ENCODE measurements at places on chromosomes 16 and 17. TPM values are rescaled to one million over a fixed set of nuclear protein-coding genes. Genes with fewer than 3 reads are reported as not detected.

Gene CBX1
- 32.3 TPM for total RNA-seq

DNA sequence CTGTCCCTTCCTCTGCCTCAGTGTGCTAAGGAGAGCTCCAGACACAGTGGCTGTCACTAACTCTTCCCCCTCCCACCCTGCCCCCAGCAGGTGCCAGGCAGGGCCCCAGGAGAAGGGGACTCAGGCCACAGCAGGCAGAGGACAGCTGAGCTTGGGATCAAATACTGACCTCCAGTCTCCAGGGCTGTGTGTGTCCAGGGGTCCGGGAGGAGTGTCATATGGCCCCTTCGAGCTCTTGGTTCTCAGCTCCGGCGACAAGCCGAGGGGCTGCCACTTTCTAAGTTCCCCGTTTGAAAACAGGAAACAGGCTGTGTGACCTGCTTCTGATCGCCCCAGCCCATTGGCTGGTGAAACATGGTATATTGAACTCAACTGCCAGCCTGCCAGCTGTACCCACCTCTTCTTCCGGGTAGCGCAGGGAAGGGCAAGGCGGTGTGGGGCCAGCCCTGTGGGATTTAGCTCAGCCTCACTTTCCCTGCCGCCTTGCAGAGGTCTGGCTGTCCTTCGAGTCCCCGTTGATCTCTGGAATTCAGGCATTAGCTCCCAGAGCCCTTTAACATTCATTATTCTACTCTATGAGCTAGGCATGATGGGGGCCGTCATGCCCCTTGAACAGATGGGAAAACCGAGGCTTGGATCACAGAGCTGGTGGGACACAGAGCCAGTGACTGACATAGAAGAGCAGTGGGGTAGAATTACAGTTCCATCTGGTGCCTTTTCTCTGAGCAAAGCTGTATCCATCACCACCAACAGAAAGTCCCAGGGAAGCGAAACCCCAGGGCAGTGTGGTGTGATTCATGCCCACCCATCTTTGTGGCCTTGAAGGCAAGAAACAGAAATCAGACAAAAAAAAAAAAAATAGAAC lies at the start of gene SNX20:
Gene SNX20, minus strand, starts transcription at position 292 of the 865 bp plus-strand sequence. CDS start 3,786 bp downstream, outside the sequence.
- peak within 1 kb of the TSS; percentile 56 for H3K27ac ChIP-seq
- no peaks in the 10 kb centered on the region for H3K36me3 ChIP-seq
- peak; percentile 46 for DNase-seq
- H3K4me3 ChIP-seq: peak within 1 kb of the TSS; percentile 28

DNA sequence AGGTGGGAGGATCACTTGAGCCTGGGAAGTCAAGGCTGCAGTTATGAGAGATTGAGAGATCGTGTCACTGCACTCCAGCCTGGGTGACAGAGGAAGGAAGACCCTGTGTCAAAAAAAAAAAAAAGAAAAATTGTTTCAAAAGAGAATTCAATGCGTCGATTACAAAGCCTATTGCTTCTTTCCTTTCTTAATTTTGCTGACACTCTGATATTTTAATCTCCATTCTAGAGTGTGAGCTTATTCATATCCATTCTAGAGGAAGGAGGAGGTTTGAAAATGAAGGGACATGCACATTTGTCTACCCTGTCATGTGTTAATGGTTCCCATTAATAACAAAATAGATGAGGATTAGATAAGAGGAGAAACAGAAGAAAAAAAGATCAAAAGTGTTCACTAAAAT lies 63.1 kb downstream of the PCTP start:
- no peaks in the 10 kb centered on the region for H3K4me1 ChIP-seq
- no peak for DNase-seq
- no peaks in the 10 kb centered on the region for H3K27me3 ChIP-seq
- H3K27ac ChIP-seq: no peak overlapping the region
- no peak overlapping the region for H3K4me3 ChIP-seq

DNA sequence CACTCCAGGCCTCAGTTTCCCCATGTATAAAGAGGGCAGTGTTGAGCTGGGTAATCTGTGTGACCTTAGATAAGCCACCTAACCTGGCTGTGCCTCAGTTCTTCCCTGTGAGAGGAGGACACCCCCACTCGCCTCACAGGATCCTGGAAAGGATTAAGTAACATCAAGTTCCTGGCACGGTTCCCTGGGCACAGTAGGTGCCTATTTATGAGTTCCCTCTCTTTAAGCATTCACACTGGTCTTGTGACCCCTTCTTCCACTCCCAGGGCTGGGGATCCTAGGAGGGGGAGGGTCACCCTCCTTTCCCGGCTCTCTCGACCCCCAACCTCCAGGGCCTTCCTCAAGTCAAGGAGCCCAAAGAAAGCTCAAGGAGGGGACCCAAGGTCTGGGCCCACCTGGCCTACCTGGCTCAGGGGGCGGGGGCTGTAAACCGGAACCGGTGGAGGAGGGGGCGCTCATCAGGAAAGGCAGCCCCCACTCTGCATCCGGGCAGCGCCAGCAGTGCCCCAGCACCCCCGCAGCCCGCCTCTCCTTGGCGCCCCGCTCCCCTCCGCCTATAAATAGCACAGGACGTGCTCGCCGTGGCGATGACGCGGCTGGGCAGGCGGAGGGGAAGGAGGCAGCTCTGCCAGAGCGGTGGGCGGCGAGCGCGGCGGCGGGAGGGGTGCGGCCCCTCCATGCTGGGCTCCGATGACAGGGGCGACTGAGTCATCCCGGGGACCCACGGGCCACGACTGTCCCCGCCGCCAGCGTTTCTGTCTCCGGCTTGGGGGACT lies 9.4 kb downstream of the RPL19 start:
- H3K36me3 ChIP-seq: peaks cover 3% of the 10 kb centered on the region
- peak overlapping the region; percentile 34 for H3K4me3 ChIP-seq
- peak; percentile 57 for DNase-seq
- peaks cover 15% of the 10 kb centered on the region for H3K4me1 ChIP-seq
- H3K27ac ChIP-seq: no peak overlapping the region
- H3K27me3 ChIP-seq: no peaks in the 10 kb centered on the region

- no peaks in the 10 kb centered on the region for H3K4me1 ChIP-seq
- H3K4me3 ChIP-seq: no peak overlapping the region
- no peak for DNase-seq
- H3K27me3 ChIP-seq: no peaks in the 10 kb centered on the region
- H3K36me3 ChIP-seq: no peaks in the 10 kb centered on the region
Observed at GRCh38 chr17:13777003-13777402, 175.3 kb upstream of the HS3ST3A1 start.

Gene OR1A1
- total RNA-seq: not detected

GRCh38 chr16:22373662-22374310 lies 633 bp downstream of the CDR2 start:
- no peaks in the 10 kb centered on the region for H3K36me3 ChIP-seq
- peaks cover 14% of the 10 kb centered on the region for H3K4me1 ChIP-seq
- H3K27me3 ChIP-seq: no peaks in the 10 kb centered on the region
- peak overlapping the region; percentile 92 for H3K4me3 ChIP-seq

DNA sequence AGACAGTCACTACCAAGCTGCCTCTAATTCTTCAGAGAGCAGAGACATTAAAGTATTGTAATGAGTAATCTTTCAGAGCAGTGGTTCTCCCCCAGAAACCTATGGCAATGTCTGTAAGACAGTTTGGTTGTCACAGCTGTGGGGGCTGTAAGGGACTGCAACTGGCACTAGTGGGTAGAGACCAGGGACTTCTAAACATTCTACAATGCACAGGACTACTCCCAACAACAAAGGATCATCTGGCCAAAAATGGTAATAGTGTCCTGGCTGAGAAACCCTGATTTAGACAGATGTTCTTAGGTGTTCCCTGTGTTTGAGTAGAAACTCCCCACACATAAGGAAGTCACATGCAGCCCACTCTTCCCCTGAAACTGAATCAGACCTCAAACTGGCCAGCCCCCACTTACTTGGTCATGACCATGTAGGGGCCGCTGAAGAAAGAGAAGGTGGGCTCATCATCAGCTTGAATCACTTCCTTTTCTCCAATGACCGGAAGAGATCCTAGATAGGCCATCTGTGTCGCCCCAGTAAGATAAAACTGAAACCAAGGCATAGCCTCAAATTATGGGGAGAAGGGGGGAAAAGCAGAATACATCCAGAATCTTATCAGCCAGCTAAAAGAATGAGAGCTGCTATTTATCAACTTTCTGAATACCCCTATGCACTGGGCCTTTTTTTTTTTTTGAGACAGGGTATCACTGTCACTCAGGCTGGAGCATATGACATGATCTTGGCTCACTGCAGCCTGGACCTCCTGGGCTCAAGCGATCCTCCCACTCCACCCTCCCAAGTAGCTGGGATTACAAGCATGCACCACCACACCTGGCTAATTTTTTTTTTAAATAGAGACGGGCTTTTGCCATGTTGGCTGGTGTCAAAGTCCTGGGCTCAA lies 75.8 kb downstream of the TEX14 start:
- no peak overlapping the region for H3K4me3 ChIP-seq
- DNase-seq: no peak
- no peaks in the 10 kb centered on the region for H3K27me3 ChIP-seq
- H3K27ac ChIP-seq: no peak overlapping the region
- H3K4me1 ChIP-seq: no peaks in the 10 kb centered on the region
- no peaks in the 10 kb centered on the region for H3K36me3 ChIP-seq

Gene FBXW10
- not detected for total RNA-seq

Gene CDH1
- total RNA-seq: 519 TPM
